ENCODE measurements at places on chromosomes 7 and 10. TPM values are rescaled to one million over a fixed set of nuclear protein-coding genes. Genes with fewer than 3 reads are reported as not detected.

The BMPER gene
- total RNA-seq = 1.7 TPM

The LRRC72 gene
- not detected for total RNA-seq

The PDZD7 gene
- 0.11 TPM for total RNA-seq

The GARIN1A gene
- total RNA-seq = 1.2 TPM

The SEMA3A gene
- total RNA-seq = 0.16 TPM

DNA sequence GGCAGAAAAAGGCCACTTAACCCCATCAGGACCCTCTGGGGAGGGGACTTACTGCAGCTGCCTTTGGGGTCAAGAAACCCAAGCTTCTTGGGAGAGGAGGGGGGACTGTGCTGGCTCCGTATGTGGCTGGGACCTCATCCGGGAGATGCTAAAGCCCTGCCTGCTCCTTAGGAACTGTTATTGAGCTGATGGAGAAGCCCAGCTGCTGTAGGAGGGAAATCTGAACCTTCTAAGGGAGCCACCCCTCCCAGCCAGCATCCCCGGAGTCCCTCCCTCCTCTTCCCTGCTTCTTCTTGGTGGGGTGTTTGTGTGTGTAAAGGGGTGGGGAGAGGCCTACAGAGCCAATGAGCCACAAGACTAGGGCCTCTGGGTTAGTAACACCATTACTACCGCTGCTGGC lies 8.2 kb downstream of the KCNIP2 start:
- DNase-seq = no peak

- no peak for DNase-seq
Measured at GRCh38 chr10:107059872-107060271, 104.6 kb downstream of the SORCS1 start.

- DNase-seq = no peak
Measured at GRCh38 chr10:100339236-100339635, 7.8 kb upstream of the SCD start.

DNA sequence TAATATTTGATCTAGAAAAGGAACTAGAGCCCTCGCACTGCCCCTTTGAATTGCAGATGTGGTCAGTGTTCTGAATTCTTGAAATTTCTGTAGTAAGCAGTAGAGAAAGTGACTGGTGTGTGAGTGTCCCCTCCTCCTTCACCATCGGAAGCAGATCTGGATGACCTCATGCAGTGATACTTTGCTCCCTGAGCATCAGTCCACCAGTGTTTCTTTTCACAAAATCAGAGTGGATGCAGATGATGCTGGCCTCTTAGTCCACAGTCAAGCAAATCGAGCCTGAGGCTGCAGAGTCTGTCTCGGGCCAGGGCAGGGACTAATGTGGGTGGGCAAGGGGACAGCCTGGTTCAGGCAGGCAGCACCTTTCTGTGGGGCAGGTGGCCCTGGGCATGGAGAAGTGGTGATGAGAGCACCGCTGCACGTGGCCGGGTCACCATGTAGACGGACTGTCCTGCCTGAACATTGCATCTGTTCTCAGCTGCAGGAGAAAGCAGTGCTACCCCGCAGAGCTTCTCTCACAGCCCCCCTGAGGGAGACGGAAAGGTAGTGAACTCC lies 5.4 kb downstream of the INSIG1 start:
- no peak for DNase-seq

DNA sequence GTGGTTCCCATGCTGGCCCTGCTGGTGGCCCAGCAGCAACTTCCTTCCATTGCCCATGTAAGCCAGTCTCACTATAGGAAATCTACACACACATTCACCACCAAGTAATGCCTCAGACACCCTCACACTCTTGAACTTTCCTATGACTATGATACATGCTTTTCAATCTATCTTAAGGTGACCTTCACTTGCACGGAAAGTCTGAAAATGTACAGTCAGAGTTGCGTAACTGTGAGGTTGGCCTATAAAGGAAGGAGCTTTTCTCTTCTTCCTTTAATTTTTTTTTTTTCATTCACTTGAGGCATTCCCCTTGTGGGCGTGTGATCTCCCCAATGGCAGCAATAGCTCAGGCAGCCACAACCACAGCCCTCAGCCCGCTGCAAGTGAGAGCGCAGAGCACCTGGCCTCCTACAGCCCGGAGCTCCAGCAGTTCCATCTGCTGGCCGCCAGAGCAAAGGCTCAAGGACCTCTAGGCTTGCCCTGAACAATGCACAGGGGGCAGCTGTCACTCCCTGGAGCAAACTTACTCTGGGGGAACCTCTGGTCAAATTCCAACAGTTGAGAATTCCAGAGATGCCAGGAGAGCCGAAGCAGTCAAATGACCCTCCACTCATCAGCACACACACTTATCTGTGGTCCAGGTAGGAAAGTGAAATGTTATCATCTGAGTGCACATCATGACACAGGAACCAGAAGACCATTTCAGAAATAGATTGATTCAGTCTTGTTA lies 123.1 kb upstream of the ADO start:
- no peak for DNase-seq
